Thyroid gland (tissue), 4 donors: ENCODE measurements at places on chromosomes 11 and 22.

DNA sequence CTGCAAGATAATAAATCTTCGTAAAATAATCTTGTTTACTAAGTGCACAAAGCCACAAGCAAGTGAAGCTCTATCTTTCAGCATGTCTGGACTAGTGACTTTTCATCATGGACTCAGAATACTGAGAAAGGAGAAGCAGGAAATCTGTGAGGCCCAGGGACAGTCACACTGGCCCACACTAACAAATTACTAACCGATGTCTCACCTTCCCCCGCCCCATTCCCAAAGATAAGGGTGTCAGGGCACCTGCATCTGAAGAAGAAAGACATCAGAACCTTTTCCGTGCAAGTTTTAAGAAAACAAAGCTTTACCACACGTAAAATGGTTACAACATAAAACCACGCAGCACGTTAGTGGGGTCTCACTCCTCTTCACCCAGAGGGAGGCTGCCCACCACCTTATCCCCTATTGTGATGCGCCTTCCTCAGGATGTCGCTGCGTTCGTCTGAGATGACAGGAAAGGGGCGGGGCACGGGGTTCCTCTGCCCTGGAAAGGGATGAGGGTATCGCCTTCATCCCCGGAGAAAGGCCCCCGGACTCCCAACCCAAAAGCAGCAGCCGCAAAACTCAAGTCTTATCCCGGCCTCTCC is 616 bp downstream of the BTBD10 start:
- peak; percentile 53 for DNase-seq

DNA sequence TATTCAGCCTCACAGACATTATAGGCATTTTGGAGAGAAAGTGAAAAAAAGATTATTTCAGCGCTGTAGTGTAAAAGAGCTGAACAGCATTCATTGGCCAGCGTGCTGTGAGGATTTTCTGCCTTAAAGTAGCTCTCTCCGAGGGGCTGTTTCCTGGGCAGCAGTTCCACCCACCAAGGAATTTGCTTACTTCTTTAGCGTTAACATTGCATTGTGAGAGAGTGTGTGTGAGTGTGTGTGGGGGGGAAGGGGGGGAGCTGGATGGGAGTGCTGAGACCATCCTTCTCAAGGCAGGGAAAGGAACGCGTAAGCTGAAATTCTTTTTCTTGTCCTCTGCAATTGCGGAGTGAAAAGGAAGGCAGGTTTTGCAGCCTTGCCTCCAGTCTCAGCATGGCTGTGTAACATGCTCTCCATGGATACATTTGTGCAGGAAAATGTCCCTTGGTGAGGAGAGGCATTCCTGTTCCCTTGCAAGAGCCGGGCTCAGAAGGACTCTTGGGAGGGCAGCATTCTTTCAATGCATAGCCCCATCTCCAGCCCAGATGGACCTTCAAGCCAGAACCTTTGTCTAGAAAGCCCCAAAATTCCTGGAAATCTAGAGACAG is 159.9 kb upstream of the NAV2 start:
- DNase-seq = no peak

DNA sequence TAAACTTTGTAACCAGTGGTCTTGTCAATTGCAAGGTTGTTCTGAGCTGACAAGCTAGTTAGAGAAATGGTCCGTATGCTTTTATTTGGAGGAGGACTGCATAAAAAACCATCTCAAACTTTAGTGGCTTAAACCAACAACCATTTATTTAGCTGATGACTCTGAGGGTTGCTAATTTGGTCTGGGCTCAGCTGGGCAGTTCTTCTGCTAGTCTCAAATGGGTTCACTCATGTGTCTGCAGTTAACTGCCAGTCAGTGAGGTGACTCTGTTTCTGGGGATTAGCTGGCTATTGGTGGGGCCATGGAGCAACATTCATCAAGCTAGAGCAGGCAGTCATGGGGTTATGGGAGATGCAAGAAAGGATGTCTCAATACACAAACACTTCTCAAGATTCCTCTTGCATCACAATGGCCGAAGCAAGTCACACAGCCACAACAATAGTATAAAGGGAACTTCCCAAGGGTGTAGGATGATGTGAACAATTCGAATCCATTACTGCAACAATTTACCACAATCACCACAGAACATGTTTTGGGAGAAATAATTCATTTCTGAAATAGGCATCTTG is 521.9 kb downstream of the INSC start:
- DNase-seq = no peak

- DNase-seq = no peak
These were observed 117.6 kb upstream of the FGF3 start for GRCh38 chr11:69936771-69937170.

- no peak for DNase-seq
These were observed 1.4 kb downstream of the LMNTD2 start for GRCh38 chr11:559020-559620.

GRCh38 chr22:37256075-37256726 is 12.1 kb upstream of the RAC2 start:
- DNase-seq = no peak

DNA sequence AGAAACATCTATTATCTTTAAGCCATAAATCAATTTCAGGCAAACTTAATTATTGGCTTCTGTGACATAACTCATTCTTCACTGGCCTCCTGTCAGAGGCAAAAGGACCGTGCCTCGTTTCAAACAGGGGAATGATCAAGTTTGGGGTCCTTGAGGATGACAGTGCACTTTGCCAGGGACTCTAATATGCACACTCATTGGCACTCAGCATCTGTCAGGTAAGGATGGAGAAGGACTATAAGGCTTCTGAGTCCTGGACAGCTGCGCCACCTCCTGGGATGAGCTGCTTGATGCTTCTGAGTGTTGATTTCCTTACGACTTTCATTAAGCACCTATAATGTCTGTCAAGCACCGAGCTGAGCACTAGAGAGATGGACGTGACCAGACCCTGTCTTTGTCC is 20.2 kb downstream of the BPIFC start:
- DNase-seq = no peak

GRCh38 chr11:123478352-123478987 is 48.4 kb downstream of the GRAMD1B start:
- peak; percentile 61 for DNase-seq

DNA sequence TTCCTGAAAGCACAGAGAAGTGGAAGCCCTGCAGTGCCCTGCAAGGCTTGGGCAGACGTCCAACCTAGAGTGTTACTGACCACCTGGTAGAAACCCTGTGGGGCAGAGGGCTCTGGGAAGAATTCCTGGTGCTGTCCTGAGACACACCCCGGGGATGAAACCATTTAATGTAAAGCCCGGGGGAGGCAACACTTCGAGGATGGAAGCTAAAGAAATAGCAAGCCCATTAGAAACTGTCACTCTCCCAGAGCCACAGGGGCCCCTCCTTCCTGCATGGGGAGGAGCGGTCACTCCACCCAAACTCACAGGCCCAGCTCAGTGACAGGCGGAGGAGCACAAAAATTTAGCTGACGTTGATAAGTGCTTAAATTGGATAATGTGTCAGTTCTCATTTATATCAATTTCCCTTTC is 57.6 kb downstream of the NRXN2 start:
- DNase-seq = no peak

DNA sequence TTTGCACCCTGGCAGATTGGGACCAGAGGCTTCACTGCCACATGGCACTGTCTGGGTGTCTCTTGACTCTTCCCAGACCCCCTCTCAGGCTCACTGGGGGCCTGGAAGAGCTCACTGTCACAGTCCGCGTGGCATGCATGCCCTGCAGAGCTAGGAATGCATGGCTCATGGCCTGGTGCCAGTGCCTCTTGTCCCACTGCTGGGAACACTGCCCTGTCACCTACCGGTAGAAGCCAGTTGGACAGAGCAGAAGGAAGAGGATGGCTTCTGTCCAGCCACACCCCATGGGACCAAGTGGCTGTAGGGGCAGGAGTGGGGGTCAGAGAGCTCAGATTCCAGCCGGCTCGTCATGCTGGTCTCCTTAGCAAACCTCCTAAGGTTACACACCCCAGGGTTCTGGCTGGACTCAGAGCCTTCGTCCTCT is 29.7 kb downstream of the MB start:
- peak; percentile 99 for DNase-seq

DNA sequence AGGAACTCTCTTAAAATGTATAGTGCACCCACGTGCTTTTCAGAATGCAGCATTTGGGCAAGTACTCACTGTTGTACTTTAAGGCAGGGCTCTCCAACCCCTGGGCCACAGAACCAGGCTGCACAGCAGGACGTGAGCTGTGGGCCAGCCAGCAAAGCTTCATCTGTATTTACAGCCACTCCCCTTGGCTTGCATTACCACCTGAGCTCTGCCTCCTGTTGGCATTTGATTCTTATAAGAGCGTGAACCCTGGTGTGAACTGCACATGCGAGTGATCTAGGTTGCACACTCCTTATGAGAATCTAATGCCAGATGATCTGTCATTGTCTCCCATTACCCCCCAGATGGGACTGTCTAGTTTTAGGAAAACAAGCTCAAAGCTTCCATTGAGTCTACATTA is 3.0 kb downstream of the C11orf58 start:
- DNase-seq = no peak

DNA sequence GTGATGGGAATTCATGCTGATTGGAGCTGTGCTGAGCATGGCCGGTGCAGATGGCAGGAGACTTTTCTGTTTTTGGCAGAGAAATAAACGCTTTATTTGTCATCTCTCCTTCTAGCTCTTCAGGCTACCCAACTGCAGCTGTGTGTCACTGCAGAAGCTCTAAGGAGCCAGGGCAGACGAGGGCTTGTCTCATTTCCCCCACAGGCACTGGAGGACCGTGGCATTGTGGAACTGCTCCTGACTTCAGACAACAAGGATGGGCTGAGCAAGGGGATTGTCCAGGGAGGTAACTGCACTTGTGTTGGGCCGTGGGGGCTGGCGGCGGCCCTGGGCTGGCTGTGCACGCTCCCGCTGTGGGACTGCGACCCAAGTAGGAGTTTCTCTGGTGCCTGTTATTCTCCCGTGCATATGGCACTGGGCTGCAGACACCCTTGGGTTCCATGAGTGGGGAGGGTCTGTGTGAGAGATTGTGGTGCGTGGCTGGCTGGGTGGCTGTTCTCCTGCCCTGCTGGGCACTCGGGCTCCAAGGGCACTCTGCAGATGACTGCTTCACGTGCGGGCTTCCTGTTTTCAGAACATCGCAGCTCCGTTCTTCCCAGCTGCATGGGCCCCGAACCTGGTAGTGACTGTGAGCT is 27.2 kb downstream of the GLB1L2 start:
- DNase-seq = no peak

GRCh38 chr11:13277768-13278608 is at the start of gene BMAL1:
Gene BMAL1 (plus strand): TSS chr11:13277790. CDS start chr11:13354309, 76,519 bp downstream.
- peak; percentile 61 for DNase-seq
